ENCODE measurements at places on chromosomes 11 and 22. TPM values are rescaled to one million over a fixed set of nuclear protein-coding genes. Genes with fewer than 3 reads are reported as not detected.

- no peak for DNase-seq
Measured at GRCh38 chr11:390175-390574, 3.8 kb upstream of the PKP3 start.

- no peak for DNase-seq
Measured at GRCh38 chr11:69483170-69483569, 1.7 kb downstream of the LINC01488 start.

Gene CDHR5
- 40.7 TPM for polyA plus RNA-seq

Gene CAVIN3
- polyA plus RNA-seq, result 17.1 TPM

Gene C11orf21
- polyA plus RNA-seq, result 1.1 TPM

All from renal cortex interstitium (tissue), 15 donors.